ENCODE measurements at places on chromosomes 2 and 18. TPM values are rescaled to one million over a fixed set of nuclear protein-coding genes. Genes with fewer than 3 reads are reported as not detected.

- H3K4me1 ChIP-seq: no peaks in the 10 kb centered on the region
- peaks cover 26% of the 10 kb centered on the region for H3K27me3 ChIP-seq
- H3K4me3 ChIP-seq: no peak overlapping the region
- H3K27ac ChIP-seq: no peak overlapping the region
Measured at GRCh38 chr18:51754566-51754965, 557.1 kb upstream of the MEX3C start.

GRCh38 chr2:141557329-141558095 is 573.3 kb downstream of the LRP1B start:
- H3K27me3 ChIP-seq: no peaks in the 10 kb centered on the region
- no peaks in the 10 kb centered on the region for H3K36me3 ChIP-seq

Gene COL5A2
- 438 TPM for total RNA-seq

Gene ZNF396
- total RNA-seq: 1.8 TPM
